ENCODE measurements at places on chromosomes 1 and 21.

GRCh38 chr1:24860841-24861240, 69.2 kb downstream of the RUNX3 start:
- DNase-seq = no peak

DNA sequence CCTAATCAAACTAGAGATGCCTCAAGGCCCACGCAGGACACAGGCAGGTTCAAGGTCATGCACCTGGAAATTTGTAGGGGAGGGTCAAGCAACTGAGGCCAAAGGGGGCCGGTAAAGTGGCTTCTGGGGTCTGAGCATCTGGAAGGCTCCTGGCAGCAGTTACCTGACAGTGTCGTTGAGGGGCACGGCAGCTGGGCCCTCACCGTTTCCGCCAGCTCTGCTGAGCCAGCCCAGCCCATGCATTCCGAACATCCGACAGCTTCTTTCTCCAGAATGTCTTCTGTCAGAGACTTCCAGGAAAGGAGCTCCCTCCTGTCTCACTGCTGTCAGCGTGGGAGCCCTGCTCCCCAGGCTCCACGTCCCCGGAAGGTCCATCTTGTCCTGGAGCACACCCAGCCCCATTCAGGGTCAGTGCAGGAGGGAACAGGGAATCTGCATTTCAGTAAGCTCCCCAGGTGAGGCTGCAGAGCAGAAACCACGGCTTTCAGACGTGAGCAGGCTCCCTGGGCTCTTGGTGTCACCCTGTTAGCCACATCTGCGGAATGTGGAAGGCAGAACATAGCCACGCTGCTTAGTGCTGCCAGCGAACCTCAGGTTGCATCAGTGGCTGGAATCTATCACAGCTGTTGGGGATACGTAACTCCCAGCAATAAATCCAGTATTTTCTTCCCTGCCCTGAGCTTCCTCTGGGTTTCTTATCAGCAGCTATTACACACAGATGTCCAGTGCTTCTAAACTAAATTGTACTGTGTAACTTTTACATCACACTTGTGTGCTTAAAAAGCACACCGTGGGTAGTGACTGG, 36.3 kb upstream of the FAM3B start:
- no peak for DNase-seq

DNA sequence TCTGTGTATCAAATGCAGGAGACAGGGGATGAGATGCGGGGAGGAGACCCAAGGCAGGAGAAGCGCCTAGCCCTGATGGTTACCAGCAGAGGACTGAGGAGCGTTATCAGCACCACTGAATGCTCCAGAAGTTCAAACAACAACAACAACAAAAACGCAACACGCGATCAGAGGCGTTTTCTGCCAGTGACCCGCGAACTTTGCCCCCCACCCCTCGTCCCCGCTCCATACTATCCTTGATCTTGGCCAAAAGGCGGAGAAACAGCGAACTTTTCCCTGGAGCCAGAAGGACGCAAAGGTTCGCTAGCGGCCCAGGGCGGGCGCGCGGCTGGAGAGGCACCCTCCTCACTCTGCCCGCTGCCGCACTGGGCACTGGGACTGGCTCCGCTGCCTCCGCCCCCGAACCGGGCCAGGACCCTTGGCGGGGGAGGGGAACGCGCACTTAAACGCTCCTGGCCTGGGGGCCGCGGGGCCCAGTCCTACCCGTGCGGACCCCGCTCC, 699 bp downstream of the ECHDC2 start:
- no peak for DNase-seq

GRCh38 chr1:178543290-178543607, 30.3 kb downstream of the TEX35 start:
- DNase-seq = no peak

DNA sequence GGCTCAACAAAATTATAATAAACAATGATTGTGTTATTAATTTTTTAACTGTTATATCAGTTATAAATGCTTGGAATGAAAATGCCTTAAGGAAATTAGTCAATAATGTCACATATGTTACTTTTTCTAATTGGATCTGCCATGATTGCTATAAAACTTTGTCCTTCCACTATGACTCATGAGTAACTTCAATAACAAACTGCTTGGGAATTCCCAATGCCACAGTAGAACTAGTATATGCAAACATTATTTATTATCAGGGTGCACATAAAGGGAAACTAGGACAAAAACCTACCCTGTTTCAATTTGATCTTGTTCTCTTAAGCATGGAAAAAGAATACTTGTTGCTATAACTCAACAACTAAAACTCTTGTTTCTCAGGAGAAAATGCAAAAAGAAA, 59.1 kb upstream of the PDC start:
- no peak for DNase-seq

DNA sequence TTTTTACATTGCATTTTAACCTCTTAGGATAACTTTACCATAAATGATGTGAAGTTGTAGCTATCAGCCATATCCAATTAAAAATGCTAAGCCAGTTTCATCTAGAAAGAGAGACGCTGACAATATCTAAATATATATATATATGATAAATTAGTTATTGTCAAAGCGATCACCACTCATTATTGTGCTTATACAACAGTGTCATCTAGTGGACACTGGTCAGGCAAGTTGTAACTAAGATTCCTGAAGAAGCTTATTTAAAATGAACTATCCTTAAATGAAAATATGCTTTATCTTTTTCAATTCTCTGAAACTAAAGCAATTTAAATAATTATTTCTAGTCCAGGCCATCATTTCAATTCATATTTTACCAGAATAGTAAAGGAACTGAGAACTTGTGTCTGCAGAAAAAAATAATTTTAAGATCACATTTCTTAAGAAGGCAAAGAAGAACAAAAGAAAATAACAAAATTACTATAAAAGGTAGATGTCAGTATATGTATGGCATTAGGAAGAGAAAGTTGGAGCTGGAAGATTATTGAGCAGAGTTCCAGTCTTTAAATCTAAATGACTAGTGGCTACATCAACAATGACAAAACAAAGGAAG, 193.3 kb upstream of the SNX7 start:
- DNase-seq = peak; percentile 44

DNA sequence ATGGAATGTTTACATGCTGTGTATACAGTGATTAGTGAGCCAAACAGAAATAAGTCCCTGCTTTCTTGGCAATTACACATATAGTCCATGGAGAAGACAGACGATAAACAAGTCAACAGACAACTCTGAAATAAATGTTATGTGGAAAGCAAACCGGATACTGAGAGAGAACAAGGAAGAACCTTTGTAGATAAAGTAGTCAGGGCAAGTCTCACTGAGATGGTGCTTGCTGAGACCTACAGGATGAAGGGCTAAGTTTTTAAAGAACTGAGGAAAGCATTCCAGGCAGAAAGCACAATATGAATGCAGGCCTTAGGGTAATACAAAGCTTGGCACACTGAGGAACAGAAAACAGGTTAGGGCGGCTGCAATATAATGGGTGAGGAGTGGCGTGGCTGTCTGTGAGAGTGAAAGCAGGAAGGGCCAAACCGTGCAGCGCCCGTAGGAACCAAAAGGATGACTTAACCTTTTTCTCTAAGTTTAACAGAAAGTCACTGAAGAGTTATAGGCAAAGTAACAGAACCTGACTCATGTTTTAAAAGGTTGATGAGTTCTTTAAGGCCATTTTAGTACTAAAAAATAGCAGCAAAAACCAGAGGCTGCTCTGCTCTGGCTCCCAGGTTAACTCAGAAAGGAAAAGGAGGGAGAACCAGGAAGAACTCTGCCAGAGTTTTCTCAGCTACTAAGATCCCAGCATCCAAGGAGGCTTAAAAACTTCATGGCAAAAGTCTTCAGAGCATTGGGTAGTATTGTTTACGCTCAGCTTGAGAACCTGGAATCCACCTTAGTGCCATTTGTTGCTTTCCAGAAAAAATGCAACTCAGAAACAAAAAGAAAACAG, 8.7 kb upstream of the TTF2 start:
- no peak for DNase-seq

GRCh38 chr1:1994536-1994935, 9.1 kb downstream of the CFAP74 start:
- DNase-seq = no peak

GRCh38 chr1:205312866-205313562, 8.5 kb downstream of the NUAK2 start:
- no peak for DNase-seq

- DNase-seq = no peak
These were observed 180.5 kb downstream of the TGFB2 start for GRCh38 chr1:218525451-218526197.

DNA sequence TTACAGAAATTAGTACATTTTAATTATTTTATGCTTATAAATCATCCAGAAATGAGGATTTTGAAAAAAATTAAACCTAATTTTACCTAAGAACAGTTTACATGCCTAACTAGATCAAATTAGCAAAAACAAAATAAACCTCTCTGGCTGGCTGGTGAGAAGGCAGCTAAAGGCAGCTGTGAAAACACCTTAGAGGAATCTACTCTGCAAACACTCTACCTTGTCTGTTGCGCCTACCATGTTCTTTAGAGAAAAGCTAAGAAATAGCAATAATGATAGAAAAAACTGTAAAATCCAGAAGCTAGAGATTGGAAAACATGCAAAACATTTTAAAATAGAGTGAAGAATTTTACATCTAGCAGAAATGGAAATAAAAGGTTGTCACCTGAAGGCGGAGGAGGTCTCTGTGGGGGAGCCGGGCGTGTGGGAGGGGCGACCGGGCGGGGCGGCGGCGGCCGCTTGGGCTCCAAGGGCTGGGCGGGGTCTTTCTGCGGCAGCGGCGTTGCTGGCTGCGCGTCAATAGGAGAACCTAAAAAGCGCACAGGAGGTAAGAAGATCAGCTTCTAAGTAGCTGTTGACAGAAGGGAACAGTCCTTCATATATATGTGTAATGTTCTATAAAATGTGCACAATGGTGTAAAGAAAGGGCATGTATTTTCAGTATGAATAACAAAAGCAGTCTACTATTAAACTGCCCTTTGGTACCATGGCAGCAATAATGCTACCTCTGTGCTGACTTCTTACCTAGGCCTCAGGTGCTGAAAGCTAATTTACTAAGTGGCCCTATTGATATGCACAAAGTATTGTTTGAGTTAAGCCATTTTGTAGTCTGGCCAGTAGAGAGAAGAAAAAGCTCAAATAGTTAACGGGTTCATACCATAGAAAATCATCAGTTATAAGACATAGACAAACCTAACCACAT, 33.3 kb upstream of the CFAP298 start:
- no peak for DNase-seq

- DNase-seq = no peak
These were observed 78.9 kb upstream of the SLC45A1 start for GRCh38 chr1:8239039-8239305.

GRCh38 chr1:185152187-185152767, 4.5 kb downstream of the TRMT1L start:
- no peak for DNase-seq

- DNase-seq = no peak
These were observed 26.4 kb downstream of the MYOM3 start for GRCh38 chr1:24085546-24085945.

- no peak for DNase-seq
These were observed 66.9 kb upstream of the APOBEC4 start for GRCh38 chr1:183720028-183720427.

Data from NCI-H2029 treated with DMSO at 0.1 percent for 48 hours (cell line).